A549 treated with AZD2906 at 1 μM for 4 hours (cell line): ENCODE measurements at places on chromosomes 3 and 15. TPM values are rescaled to one million over a fixed set of nuclear protein-coding genes. Genes with fewer than 3 reads are reported as not detected.

WNT5A gene
- 0.59 to 1.3 TPM (median 0.95 TPM) in 5 replicates for total RNA-seq

CYP1A1 gene
- total RNA-seq = 1.2 to 2.2 TPM (median 1.7 TPM) in 5 replicates

RHCG gene
- total RNA-seq = 37.6 to 51.2 TPM (median 44.0 TPM) in 5 replicates

SST gene
- not detected in 5 replicates for total RNA-seq

CHCHD6 gene
- total RNA-seq = 16.9 to 22.3 TPM (median 20.3 TPM) in 5 replicates

IGF2BP2 gene
- total RNA-seq = 11.6 to 14.4 TPM (median 12.8 TPM) in 5 replicates

CEP152 gene
- 2.9 to 4.5 TPM (median 3.8 TPM) in 5 replicates for total RNA-seq

PIF1 gene
- total RNA-seq = 9.8 to 17.7 TPM (median 16.7 TPM) in 5 replicates

JMJD7 gene
- 2.7 to 3.4 TPM (median 3.0 TPM) in 5 replicates for total RNA-seq

TRIM71 gene
- 0.01 TPM in 2 of 5 replicates, not detected in the others for total RNA-seq

MAP2K5 gene
- total RNA-seq = 10.6 to 11.7 TPM (median 11.4 TPM) in 5 replicates

HHLA2 gene
- total RNA-seq = 0.03 to 0.11 TPM (median 0.06 TPM) in 3 of 5 replicates, not detected in the others

C2CD4B gene
- total RNA-seq = 0.10 to 0.37 TPM (median 0.24 TPM) in 5 replicates

POPDC2 gene
- 0.32 to 1.2 TPM (median 0.38 TPM) in 5 replicates for total RNA-seq

LRRC2 gene
- total RNA-seq = not detected in 5 replicates

PP2D1 gene
- total RNA-seq = not detected in 5 replicates

SLC2A2 gene
- total RNA-seq = not detected in 5 replicates

SLC25A26 gene
- total RNA-seq = 18.9 to 21.3 TPM (median 20.2 TPM) in 5 replicates

FETUB gene
- 0.08 to 0.34 TPM (median 0.15 TPM) in 5 replicates for total RNA-seq

SH2D7 gene
- not detected in 5 replicates for total RNA-seq

PSTPIP1 gene
- total RNA-seq = 0.13 to 0.20 TPM (median 0.14 TPM) in 4 of 5 replicates, not detected in the other

MED12L gene
- total RNA-seq = 0.32 to 0.90 TPM (median 0.42 TPM) in 5 replicates

MBD4 gene
- total RNA-seq = 14.8 to 19.9 TPM (median 17.8 TPM) in 5 replicates

NOX5 gene
- total RNA-seq = 0.17 to 0.35 TPM (median 0.23 TPM) in 5 replicates

MAPKAPK3 gene
- 24.9 to 28.4 TPM (median 27.6 TPM) in 5 replicates for total RNA-seq

PEAK1 gene
- 5.9 to 8.3 TPM (median 7.8 TPM) in 5 replicates for total RNA-seq

TUSC2 gene
- 24.6 to 42.8 TPM (median 35.7 TPM) in 5 replicates for total RNA-seq

GNB4 gene
- 12.4 to 17.2 TPM (median 16.2 TPM) in 5 replicates for total RNA-seq

CD86 gene
- total RNA-seq = 0.07 TPM in 1 of 5 replicates, not detected in the others

ZBTB11 gene
- 9.1 to 10.4 TPM (median 9.7 TPM) in 5 replicates for total RNA-seq

IL16 gene
- total RNA-seq = 0.01 to 0.17 TPM (median 0.09 TPM) in 4 of 5 replicates, not detected in the other

GCNT3 gene
- 102 to 122 TPM (median 111 TPM) in 5 replicates for total RNA-seq

WDR73 gene
- 33.4 to 44.9 TPM (median 36.5 TPM) in 5 replicates for total RNA-seq

UQCC5 gene
- 50.5 to 63.3 TPM (median 59.7 TPM) in 5 replicates for total RNA-seq

SLC15A2 gene
- total RNA-seq = 0.12 to 0.17 TPM (median 0.13 TPM) in 5 replicates

SCN5A gene
- total RNA-seq = 0.80 to 1.4 TPM (median 1.0 TPM) in 5 replicates

NKIRAS1 gene
- total RNA-seq = 10.9 to 13.3 TPM (median 11.9 TPM) in 5 replicates

ANKUB1 gene
- not detected in 5 replicates for total RNA-seq

C3orf80 gene
- total RNA-seq = 0.92 to 1.4 TPM (median 1.2 TPM) in 5 replicates

ZCWPW2 gene
- total RNA-seq = 0.03 TPM in 1 of 5 replicates, not detected in the others

DUOXA2 gene
- total RNA-seq = not detected in 5 replicates

CFAP44 gene
- 0.93 to 1.5 TPM (median 1.1 TPM) in 5 replicates for total RNA-seq

GNAT1 gene
- total RNA-seq = 0.05 to 0.25 TPM (median 0.22 TPM) in 3 of 5 replicates, not detected in the others

GRK7 gene
- total RNA-seq = 0.02 to 0.05 TPM in 2 of 5 replicates, not detected in the others

KCNMB3 gene
- total RNA-seq = 0.97 to 1.6 TPM (median 1.1 TPM) in 5 replicates

GOLGA6D gene
- 0.02 to 0.03 TPM in 2 of 5 replicates, not detected in the others for total RNA-seq

SEMA6D gene
- not detected in 5 replicates for total RNA-seq

PPP1R14D gene
- 0.14 to 0.21 TPM (median 0.17 TPM) in 3 of 5 replicates, not detected in the others for total RNA-seq

CLDN11 gene
- total RNA-seq = 0.07 to 0.15 TPM (median 0.12 TPM) in 5 replicates

CRYGS gene
- 0.39 to 0.85 TPM (median 0.63 TPM) in 5 replicates for total RNA-seq
